GM06990 (cell line): ENCODE measurements at places on chromosomes 6 and 20.

- DNase-seq = no peak
Measured at GRCh38 chr6:72022830-72023229, 136.5 kb downstream of the RIMS1 start.

- no peak for DNase-seq
Measured at GRCh38 chr6:18753076-18753475, 365.9 kb downstream of the RNF144B start.

- no peak for DNase-seq
Measured at GRCh38 chr6:93799226-93799625, 379.9 kb upstream of the EPHA7 start.

GRCh38 chr6:48325701-48326100 lies 214.7 kb upstream of the PTCHD4 start:
- DNase-seq = no peak

DNA sequence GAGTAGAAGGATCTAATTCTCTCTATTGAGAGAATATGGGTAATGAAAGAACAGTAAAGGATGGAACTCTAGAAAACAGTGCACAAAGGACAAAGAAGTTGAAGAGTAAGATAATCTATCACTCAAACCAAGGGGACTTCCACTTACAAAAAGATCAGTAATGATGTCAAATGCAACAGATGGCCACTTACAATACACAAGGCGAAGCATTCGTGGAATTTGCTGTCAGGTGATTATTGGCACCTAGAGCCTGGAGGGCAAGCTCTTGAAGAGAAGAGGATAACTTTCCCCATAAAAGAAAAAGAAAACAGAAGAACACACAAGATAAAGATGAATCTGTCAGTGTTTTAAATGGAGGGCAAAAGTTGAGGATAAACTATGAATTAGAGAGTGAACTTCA lies 256.0 kb upstream of the TCF21 start:
- no peak for DNase-seq

- DNase-seq = no peak
Measured at GRCh38 chr20:50991076-50991475, 31.8 kb downstream of the KCNG1 start.

- no peak for DNase-seq
Measured at GRCh38 chr20:48040491-48040890, 255.2 kb upstream of the SULF2 start.

DNA sequence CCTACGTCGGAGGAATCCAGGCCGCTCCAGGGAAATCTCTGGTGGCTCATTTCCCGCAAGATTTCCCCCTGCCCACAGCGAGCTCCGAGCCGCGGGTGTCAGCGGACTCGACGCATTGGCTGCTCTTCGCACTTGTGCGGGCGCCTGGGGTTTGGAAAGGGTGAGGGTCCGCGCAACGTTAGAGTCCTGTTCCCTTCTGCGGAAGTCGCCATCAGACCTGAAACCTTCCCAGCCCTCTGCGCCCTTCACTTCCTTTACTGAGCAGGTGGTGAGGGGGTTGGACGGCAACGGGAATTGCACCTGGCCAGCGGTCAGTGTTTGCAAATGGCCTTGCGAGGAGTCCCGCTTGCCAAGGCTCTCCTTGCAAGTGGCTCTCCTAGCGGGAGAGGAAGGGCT lies 8.4 kb downstream of the PAX1 start:
- DNase-seq = no peak

- DNase-seq = peak; percentile 22
Measured at GRCh38 chr6:122749451-122750050, 30.0 kb upstream of the FABP7 start.

DNA sequence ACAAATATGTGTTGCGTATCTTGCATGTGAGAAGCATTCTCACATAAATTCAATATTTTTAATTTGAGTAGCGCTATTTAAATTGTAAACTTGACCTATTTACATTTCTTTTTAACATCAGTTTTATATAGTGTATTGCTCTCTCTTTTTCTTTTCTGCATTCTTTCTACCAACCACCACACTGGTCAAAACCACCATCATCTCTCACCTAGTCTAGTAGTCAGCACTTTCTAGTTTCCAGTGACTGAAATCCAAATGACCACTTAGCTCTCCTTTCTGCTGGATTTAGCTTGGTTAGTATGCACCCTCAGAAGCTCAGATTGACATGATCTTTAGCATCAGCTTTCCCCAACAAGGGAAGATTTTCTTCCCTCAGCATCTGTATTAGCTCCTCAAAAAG lies 73.2 kb upstream of the HCRTR2 start:
- no peak for DNase-seq

DNA sequence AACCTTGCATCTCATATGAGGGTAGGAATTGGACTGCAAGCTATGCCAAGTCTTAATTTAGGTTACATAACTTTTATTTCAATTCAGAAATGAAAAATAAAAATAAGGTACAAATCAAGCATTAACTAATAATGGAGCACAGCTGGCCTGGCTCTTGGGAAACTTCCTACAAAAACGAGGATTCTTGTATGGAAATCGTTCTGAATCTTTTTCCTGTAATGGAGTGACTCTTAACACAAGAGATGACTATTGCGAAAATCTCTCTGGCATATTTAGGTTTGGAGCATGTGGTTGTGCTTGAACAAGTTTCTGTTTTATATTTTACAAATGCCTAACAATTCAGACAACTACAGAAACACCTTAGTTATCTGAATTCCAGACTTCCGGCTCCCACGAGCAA lies 34.0 kb upstream of the PI16 start:
- no peak for DNase-seq

DNA sequence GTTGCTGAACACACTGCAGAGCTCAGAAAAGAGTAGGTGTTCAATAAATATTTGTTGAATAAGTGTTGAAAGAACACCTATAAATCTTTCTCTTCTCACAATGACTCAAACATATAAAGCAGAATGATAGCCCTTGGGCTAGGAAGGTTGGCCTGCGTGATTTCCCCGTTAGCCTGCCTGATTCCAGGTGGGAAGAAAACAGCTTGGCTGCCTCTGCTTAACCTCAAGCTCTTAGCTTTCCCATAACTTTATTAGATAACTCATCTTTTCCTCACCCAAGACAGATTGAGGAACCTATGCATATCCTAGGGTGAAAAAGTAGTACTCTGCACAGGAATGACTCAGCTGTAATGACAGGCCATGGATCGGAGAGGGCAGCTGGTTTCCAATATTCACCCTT lies 300.3 kb upstream of the ID4 start:
- DNase-seq = no peak

- no peak for DNase-seq
Measured at GRCh38 chr6:33587529-33587928, 7.5 kb upstream of the BAK1 start.

DNA sequence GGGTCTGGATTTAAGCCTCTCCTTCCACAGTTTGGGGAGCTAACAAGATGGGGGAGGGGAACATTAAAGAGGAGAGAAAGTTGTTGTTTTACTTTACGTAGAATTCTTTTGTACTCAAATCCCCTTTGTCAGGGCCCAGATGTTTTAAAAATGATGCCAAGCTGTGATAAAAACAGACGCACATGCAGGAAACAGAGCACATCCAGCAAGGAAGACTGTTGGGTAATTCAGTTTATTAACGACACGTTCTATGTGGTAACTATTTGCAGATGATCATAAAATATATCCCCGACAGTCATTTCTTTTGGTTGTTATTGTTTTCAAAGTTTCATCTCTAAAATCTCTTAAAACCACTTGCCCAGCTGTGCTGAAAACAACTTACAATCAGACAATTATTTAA lies 307.0 kb upstream of the PRDM1 start:
- DNase-seq = no peak

- no peak for DNase-seq
Measured at GRCh38 chr20:25203871-25204320, 8.4 kb downstream of the ENTPD6 start.

GRCh38 chr6:20835315-20836010 lies 301.2 kb downstream of the CDKAL1 start:
- no peak for DNase-seq

GRCh38 chr6:8088886-8089285 lies 13.5 kb downstream of the EEF1E1 start:
- DNase-seq = no peak

- DNase-seq = no peak
Measured at GRCh38 chr20:7503501-7503900, 436.8 kb downstream of the HAO1 start.

GRCh38 chr6:154202339-154202738 lies 154.3 kb downstream of the IPCEF1 start:
- DNase-seq = no peak

GRCh38 chr6:105135056-105135455 lies 44.8 kb downstream of the POPDC3 start:
- DNase-seq = no peak

DNA sequence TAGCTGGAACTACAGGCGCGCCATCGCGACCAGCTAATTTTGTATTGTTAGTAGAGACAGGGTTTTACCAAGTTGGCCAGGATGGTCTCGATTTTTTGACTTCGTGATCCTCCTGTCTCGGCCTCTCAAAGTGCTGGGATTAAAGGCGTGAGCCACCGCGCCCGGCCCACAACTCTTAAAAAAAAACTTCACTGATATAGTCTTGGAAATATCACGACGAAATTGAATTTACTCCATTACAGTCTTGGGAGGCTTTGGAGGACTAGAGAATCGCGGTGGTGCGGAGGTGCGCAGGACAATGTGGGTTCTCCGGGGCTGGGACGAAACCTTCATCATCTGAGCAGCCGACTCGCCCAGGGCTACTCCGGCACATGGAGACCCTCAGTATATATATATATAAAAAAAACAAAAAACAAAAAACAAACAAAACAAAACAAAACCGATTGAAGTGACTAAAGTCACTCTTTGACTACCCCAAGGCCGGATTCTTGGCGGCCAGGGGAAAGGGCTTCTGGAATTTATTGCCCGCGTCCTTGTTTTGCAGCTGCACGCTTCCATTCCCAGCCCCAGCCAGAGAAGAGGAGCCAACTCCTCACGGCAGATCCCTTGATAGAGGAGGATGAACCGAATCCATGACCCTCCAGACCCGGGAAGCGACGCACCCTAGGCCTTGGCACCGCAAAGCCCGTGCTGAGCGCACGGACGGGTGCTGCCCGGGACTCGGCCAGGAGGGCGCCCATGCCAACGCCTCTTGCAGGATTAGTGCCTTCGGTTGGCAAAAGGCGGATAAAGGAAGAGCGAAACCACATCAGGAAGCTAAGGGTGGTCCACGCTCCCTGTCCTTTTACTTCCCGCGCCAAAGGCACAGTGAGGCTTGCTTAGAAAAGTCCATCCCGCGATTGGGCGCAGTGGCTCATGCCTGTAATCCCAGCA lies 1.7 kb upstream of the GCM2 start:
- no peak for DNase-seq

- DNase-seq = no peak
Measured at GRCh38 chr6:25623879-25624278, 28.1 kb upstream of the SCGN start.

DNA sequence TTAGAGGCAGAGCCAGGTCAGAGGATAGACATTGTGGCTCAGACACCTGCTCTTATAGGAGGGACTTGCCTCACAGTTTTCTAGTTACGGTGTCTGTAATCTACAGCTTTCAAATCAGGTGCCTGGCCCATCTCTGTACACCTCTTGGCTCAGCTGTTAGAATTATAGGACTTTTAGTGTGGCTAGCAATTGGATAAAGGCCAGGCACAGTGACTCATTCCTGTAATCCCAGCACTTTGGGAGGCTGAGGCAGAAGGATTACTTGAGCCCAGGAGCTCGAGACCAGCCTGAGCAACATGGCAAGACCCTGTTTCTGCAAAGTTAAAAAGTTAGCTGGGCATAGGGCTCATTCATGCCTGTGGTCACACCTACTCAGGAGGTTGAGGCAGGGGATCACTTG lies 20.0 kb downstream of the BRPF3 start:
- DNase-seq = no peak

DNA sequence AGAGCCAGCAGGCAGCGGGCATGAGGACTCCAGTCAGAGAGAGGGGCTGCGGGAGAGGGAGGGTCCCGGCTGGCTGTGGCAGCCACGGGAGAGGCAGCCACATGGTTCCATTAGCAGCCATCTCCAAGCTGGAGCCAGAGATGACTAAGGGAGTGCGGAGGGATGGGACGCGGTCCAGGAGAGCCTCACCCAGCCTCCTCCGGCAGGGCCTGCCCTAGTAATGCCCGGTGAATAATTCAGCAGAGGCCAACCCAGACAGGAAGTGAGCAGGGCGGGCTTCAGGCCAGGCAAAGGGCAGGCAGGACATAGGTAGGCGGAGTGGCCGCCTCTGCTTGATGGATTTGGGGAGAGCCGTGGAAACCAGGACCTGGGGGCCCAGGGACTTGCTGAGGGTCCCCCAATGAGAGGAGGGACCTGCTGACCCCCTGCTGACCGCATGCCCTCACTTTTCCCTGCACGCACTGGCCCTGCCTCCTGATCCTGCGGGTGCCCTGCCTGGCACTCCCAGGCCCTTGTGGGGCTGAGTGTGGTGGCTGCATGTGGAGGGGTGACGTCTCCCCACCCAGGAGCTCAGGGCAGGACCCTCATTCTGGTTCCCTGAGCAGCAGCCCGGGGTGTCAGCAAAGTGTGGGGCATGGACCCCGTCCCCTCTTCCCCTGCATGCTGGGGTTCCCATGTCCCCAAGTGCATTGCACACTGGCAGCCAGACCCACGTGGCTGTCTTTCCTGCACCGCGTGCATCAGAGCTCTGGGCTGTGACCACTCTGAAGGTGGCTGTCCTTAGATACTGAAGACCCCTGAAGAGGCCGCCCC lies 51.8 kb upstream of the SLCO4A1 start:
- no peak for DNase-seq

DNA sequence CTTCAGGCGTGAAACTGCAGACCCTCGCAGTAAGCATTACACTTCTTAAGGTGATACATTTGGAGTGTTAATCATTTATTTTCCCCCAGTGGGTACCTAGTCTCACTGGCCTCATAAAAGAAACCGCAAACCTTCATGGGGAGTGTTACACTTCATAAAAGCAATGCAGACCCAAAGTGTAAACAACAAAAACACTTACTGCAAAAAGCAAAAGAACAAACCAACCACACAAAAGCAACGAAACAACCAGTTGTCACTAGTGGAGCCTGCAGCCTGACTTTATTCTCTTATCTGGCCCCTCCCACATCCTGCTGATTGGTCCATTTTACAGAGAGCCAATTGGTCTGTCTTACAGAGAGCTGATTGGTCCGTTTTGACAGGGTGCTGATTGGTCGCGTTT lies 23.8 kb downstream of the LY86 start:
- DNase-seq = no peak

- no peak for DNase-seq
Measured at GRCh38 chr6:55518529-55519060, 60.4 kb downstream of the HMGCLL1 start.

DNA sequence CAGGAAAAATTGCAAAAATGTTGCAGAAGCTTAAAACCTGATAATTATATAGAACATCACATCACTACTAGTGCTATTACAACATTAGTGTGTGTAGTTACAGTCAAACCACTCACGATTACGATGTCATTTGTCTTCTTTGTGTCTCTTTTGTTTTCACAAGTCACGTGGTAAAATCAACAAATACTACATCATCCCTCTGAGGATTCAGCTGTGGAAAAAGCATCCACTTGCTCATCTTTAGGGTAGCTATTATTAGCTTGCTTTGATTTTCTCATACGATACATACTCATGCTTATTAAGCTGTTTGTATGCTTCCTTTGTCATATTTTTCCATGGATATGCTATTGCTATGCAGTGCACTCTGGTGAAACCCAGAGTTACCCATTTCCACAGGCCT lies 22.2 kb upstream of the ATXN1 start:
- DNase-seq = no peak
